ENCODE measurements at places on chromosomes 5 and 9.

DNA sequence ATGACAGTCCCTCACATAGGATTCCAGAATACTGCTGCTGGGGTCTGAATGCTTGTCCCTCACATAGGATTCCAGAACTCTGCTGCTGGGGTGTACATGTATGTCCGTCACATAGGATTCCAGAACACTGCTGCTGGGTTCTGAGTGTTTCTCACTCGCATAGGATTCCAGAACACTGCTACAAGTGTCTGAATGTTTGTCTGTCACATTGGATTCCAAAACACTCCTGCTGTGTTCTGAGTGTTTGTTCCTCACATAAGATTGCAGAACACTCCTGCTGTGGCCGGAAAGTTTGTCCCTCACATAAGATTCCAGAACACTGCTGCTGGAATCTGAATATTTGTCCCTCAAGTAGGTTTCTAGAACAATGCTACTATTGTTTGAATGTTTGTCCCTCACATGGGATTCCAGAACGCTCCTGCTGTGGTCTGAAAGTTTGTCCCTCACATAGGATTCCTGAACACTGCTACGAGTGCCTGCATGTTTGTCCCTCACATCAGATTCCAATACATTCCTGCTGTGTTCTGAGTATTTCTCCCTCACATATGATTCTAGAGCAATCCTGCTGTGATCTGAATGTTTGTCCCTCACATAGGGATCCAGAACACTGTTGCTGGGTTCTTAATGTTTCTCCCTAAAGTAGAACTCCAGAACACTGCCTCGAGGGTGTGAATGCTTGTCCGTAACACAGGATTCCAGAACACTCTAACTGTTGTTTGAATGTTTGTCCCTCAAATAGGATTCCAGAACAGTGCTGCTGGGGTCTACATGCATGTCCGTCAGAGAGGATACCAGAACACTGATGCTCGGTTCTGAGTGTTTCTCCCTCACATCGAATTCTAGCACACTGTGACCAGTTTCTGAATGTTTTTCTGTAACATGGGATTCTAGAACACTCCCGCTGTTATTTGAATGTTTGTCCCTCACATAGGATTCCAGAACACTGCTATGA, 200.4 kb downstream of the FOXD4L6 start:
- DNase-seq: no peak

- DNase-seq: no peak
Observed at GRCh38 chr9:109590966-109591365, 92.9 kb upstream of the PTPN3 start.

- DNase-seq: no peak
Observed at GRCh38 chr9:109463924-109464625, 34.0 kb downstream of the PTPN3 start.

GRCh38 chr5:113232221-113232620, 202.6 kb downstream of the TSSK1B start:
- no peak for DNase-seq

- no peak for DNase-seq
Observed at GRCh38 chr9:97039514-97039860, 545 bp upstream of the CTSV start.

DNA sequence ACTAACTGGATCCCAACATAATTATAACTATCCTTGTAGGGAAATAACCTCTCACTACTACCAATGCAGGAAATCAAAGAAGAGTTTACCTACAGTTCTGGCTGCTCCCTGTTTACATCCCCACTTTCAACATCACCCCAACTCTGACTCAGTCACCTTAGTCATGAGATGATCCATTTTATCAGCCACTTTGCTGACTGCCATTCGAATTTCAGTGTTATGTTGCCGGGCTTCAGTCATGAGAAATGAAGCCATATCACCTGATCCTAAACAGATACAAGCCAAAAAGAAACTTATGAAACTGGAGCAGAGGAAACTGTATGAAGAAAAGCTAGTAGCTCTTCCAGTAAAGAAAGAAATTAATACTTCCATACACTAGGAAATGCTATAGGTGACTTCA, 33.7 kb downstream of the SLC31A2 start:
- no peak for DNase-seq

- DNase-seq: no peak
Observed at GRCh38 chr9:107612136-107612535, 122.6 kb upstream of the KLF4 start.

- DNase-seq: no peak
Observed at GRCh38 chr5:6118691-6119090, 259.7 kb downstream of the MED10 start.

- DNase-seq: no peak
Observed at GRCh38 chr9:84310883-84311282, 29.7 kb downstream of the SLC28A3 start.

DNA sequence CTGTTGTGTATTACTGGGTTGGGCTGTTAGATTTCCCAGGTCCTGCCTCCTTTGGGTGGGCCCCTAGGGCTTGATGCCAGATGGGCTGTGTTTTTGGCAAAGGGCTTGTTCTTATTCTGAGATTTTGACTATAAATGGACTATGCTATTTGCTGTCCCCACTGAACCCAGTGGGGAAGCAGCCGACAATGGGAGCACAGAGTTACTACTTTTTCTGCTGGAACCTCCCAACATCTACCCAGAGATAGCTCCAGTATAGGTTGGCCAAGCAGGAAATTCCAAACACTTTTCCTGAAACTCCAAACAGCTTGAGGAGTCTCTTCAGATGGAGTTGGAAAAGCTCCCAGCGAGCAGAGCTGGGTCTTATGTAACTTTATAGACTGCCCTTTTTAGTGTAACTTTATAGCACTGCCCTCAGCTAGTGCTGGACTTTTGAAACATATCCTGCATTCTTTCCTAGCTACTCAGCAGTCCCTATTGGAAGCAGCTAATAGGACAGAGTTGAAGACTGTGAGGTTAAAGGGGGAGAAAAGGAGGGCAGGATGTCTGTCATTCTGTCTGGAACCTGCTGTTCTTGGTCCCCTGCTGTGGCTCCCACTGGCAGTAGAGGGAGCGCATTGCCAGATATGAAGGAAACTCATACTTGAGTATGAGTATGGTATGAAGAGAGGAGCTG, 21.0 kb downstream of the RUSC2 start:
- DNase-seq: no peak

- no peak for DNase-seq
Observed at GRCh38 chr9:90778746-90779145, 22.9 kb upstream of the SYK start.

DNA sequence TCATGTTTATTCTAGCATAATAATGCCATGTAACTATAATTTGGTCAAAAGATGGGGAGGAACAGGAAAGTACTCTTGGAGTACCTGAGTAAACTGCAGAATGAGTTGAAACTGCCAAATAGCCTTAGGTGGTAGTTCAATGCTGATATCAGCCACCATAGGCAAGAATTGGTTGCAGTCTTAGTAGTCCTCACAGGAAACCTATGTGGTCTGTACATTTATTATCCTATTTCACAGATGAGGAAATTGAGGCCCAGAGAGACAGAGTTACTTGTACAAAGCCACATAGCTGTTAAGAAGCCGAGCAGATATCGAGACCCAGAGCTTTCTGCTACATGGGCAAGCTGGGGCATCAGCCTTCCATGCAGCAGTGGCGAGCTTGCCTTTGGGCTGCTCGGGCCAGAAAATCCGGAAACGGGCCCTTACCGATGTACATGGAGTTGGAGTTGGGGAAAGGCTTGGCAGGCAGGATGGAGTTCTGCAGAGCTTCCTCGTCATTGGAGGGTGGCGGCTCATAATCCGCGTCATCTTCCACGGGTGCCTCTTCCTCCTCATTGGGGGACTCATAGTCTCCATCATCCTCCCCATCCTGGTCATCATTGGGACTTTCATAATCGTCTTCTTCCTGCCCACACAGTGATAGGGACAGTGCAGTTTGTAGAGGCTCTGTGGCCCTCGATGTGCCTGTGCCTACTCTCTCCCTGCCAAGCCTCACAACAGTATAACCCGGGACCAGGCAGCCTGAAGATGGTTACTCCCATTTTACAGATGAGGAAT, 27.1 kb downstream of the LCP2 start:
- no peak for DNase-seq

- no peak for DNase-seq
Observed at GRCh38 chr5:29023541-29023940, 1985.2 kb upstream of the CDH9 start.

DNA sequence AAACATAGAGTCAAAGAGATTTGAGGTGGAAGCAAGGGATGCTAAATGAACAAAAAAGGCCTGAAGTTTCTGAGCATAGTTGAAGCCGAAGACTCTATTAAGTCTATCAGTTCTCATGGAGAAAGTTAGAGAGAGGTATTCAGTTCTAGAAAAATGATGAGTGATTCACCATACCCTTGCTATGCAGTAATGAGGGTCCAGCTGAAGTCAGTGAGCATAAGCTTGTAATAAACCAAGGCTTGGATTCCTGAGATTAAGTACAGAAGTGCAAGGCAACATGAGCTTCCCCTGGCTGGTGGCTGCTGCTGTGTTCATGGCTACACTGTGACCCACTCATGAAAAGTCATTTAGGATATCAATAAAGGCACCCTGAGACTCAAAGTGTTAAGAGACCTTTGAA, 129.7 kb upstream of the MTAP start:
- DNase-seq: no peak

- no peak for DNase-seq
Observed at GRCh38 chr9:126975327-126976220, 61.0 kb downstream of the RALGPS1 start.

DNA sequence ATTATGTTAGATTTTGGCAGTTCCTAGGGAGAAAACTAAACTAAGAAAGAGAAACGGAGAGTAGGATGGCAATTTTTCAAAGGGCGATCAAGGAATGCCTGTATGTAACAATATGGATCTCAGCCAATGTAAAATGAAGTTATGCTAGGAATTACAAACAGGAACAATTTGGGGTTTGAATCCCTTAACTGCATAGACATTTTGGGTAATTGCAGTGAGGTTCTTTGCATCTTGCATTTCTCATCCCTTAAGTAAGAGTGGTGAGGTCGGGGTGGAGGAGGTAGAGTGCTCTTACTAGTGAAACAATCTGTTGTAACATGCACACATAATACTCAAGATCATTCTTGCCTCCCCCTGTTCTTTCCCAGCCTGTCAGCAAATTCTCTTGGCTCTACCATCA, 137.6 kb downstream of the NPR3 start:
- no peak for DNase-seq

- no peak for DNase-seq
Observed at GRCh38 chr9:74573640-74574191, 76.6 kb downstream of the RORB start.

DNA sequence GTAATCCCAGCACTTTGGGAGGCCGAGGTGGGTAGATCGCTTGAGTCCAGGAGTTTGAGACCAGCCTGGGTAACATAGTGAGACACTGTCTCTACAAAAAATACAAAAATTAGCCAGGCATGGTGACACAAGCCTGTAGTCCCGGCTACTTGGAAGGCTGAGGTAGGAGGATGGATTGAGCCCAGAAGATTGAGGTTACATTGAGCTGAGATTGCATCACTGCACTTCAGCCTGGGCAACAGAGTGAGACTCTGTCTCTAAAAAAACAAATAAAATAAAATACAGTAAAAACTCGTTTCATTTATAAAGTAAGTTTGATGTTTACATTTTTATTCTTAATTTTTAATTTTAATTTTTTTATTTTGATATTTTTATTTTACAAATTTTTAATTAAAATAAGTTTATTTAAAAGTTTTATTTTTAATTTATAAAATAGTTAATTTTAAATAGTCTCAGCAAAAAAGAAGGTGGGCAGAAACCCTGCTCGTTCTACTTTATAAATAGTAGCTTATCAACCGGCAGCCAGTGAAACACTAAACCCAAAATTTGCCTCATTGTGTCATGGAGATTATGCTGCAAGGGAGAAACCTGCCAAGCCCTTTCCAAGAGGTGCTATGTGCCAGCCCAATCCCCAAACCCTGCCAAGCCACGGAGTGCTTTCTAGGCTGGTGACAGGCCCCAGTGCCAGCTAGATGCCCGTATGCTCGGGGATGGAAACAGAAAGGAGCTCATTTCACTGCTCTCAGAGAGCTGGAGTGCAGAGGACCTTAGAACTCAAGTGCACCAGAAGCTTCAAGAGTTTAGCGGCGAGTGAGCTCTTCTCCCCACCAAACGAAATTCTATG, 38.9 kb downstream of the SERINC5 start:
- peak; percentile 51 for DNase-seq

- DNase-seq: no peak
Observed at GRCh38 chr9:92122800-92123199, 7.6 kb upstream of the SPTLC1 start.

- no peak for DNase-seq
Observed at GRCh38 chr5:58394339-58394738, 65.5 kb downstream of the PLK2 start.

DNA sequence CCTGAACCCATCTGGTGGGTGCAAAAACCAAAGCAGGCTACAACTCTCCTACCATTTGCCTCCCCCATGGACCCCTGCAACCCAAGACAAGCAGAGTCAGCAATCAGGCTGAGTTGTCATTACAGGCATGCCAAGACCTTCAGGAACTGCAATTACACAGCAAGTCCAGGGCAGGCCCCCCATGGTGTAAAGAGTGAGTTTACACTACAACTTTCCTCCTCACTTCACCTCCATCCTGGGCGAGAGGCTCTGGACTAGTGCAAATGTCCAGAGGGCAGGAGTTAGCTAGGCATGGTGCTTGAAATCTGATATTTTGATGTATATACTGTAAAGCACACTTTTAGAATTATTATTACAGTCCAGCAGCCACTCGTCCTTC, 7.0 kb upstream of the P4HA2 start:
- no peak for DNase-seq

- DNase-seq: no peak
Observed at GRCh38 chr5:131423056-131423455, 159.2 kb downstream of the CDC42SE2 start.

DNA sequence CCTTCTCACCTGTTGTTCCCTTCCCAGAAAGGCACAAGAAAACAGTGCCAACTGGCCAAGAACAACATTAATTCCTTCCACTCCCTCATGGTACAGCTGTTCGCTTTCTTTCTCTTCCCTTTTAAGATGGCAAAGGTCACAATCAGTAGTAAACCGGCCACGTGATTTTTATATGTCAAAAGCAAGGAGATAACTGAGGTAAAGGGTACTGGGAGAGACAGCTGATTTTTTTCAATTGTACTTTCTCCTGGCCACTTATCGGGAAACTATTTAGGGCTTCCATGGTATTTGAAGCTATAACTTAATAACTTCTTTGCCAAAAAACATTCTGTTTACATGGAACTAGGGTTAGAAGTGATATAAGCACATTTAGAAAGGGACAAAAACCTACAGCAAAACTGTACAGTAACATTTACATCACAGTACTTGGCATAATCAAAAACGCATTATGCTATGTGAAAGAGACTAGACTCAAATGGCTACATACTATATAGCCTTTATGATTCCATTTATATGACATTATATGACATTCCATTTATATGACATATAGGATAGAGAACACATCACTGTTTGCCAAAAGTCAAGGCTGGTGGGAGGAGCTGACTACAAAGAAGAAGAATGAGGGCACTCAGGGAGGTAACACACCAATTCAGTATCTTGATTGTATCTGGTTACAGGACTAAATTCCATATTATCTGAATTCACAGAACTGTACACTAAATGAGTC, 24.8 kb downstream of the PLPP1 start:
- no peak for DNase-seq
